GM23338 (cell line): ENCODE measurements at places on chromosomes 2 and 18.

DNA sequence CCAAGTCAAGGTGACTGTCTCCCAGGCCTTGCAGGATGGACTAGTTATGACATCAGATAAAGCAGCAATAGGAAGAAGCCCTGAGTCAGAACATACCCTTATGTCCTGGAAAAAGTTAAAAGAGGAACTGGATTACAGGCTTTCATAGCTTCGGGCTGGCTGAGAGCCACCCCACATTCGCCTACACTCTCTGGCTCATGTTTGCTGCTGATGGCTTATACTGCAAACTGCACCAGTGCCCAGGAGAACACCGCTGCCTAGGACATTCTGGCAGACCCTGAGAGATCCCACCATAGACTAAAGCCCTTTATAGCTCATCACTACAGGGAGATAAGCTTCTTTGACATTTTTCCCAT, 20.3 kb downstream of the SLC8A1 start:
- no peak for DNase-seq

- DNase-seq = no peak
Measured at GRCh38 chr2:220628252-220628651, 943.9 kb downstream of the EPHA4 start.

- no peak for DNase-seq
Measured at GRCh38 chr18:72995558-72995957, 127.8 kb upstream of the NETO1 start.

GRCh38 chr18:79223431-79223830, 154.2 kb downstream of the ATP9B start:
- DNase-seq = no peak

DNA sequence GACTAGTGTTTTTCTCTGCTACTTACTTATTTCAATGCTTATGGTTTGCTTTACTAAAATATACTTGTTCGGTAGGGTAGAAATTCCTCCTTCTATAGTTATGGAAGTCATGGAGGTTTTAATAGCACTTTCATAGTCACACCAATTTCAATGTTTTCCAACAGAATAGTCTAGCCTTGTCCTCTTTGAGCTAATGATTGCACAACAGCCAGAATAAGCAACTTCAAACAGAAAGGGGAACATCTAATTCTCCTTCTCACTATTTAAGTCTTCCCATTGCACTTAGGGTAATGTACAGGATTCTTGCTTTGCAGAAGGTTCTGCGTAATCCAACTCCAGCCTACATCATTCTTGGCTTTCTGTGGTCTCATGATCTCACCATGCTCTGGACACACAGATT, 287.7 kb upstream of the GCFC2 start:
- no peak for DNase-seq
